ENCODE measurements at places on chromosomes 3 and 15. TPM values are rescaled to one million over a fixed set of nuclear protein-coding genes. Genes with fewer than 3 reads are reported as not detected.
A peak's percentile ranks its signal among the peaks of the same experiment; 100 is the strongest.

Gene KPNA1
- polyA plus RNA-seq = 123 TPM

- DNase-seq = no peak
These were observed 198.4 kb downstream of the KCNH8 start for GRCh38 chr3:19346759-19347158.

GRCh38 chr15:48144889-48145288 lies 24.1 kb downstream of the SLC24A5 start:
- no peak for DNase-seq

DNA sequence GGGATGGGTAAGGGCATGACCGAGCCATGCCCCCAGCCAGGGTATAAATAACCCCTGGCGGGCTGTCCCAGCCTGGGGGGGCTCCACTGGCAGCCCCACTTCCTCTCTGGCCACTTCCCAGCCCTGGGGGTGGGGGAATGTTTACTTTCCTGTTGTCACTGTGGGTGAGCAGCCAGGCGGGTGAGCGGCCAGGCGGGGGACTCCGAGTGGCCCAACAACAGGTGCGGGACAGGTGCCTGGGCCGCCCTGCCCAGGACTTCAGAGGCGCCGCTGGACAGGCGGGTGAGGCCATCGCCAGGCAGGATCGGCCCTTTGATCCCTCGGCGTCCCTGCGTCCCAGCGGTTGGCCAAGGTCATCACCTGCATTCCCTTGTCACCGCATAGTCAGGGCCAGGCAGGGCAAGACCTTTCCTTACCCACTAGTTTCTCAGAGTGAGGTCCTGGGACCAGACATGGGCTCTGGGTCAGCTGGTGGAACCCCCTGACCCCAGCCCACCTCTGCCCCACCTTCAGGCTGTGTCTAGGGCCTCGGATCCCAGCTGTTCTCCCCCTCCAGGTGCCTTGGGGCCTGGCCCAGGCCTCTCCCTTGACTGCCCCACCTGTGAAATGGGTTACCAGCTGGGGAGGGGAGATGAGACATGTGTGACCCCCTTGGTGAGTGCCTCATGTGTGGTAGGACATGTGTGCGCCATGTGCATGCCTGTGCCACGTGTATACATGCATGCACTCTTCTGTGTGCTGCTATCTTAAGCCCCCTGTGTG lies 16.6 kb downstream of the SEMA3F start:
- peak; percentile 50 for DNase-seq

GRCh38 chr3:171347301-171348039 lies 112.7 kb downstream of the TNIK start:
- no peak for DNase-seq

DNA sequence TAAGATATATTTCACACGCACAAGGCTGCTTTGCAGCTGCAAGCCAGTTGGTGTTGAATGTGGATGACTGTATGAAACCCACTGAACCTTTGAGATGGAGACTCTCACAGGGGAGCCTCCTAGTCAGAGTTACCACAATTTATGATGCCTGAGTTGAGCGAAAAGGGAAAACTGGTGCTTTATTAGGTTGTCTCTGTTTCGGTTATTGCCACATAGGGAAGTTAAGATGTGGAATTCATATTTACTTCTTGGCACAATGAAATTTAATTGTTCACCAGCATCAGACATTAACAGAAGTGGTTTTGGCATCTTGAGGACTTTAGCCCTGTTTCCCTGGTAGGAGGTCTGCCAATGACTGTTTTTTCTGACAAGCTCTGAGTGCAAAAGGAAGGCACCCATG lies 358.2 kb downstream of the SQOR start:
- no peak for DNase-seq

Gene C2CD4B
- 3.6 TPM for polyA plus RNA-seq

DNA sequence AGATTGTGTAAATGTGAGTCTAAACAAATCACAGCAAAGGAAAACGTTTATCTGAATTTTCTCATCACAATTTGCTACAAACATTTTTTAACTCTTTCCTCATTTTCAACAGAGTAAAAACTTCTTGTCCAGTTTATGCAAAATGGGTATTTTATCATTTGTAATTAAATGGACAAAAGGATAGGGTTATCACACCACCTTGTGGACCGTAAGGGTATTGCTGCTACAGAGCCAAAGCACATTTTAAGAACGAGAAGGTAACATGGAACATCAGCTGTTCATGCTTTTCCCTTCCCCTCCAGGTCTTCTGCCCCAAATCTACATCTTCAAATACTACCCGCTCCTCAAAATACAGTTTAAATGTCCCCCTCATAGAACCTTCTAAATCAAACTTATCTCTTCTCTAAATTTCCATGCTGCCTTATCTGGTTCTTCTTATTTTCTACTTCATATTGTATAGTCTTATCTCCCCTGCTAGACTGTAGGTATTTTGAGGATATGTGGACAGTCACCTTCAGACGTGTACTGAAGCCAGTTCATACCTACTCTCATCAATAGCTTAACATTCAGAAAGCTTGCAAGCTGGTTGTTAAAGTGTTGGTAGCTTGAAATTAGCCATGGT lies 12.8 kb upstream of the SETMAR start:
- DNase-seq = peak; percentile 51

Gene INSYN1
- polyA plus RNA-seq = 10.3 TPM

DNA sequence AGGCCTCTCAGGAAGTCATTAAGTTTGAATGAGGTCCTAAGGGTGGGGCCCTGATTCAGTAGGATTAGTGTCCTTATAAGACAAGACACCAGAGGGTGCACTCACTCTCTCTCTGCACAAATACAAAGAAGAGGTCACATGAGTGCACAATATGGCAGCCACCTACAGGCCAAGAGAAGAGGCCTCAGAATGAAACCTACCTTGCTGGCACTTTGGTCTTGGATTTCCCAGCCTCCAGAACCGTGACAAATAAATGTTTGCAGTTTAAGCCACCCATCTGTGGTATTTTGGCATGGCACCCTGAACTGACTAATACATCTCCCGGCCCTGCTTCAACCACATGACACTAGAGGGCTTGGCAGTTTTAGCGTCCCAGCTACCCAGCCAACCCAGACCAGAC lies 73.9 kb upstream of the CHRNB4 start:
- no peak for DNase-seq

Gene PLA2G4B
- 26.4 TPM for polyA plus RNA-seq

Gene LXN
- polyA plus RNA-seq = 23.5 TPM

Gene CCDC39
- not detected for polyA plus RNA-seq

DNA sequence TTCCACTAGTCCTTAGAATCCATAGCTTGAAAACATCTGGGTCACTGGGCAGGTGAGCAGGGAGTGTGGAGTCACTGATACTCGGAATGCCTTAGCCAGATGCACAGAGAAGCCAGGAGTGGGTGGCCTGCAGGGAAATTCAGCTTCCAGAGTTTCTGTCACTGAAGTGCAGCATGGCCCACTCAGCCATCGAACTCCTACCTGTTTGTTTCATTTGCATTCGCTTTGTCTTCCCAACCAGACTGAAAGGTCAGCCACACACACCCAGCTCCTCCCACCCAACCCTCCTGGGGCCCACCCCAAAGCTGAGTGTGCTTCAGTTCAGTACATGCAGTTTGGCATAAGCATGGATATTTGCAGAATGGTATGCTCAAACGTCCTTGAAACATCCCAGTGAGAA lies 124.5 kb upstream of the ATP10A start:
- no peak for DNase-seq

DNA sequence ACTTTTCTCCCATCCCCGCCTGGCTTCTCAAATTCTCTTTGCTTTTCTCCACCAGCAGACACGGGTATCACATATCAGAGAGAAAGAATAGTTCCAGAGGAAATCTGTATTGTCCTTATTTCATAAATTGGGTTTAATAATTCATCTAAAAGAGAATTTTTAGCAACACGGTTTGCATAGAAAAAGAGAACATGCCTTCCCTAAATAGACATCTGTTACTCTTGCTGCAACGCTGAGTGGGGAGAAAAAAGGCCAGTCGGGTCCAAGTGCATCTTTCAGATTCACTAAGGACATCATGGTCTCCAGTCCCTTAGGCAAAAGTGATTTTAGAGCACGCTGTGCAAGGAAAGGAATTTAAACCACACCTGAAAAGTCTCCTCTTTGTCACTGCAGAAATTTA lies 201.3 kb downstream of the ABHD5 start:
- no peak for DNase-seq

- DNase-seq = no peak
These were observed 188.3 kb downstream of the PLCH1 start for GRCh38 chr3:155556531-155556930.

Gene TMEM87A
- 20.1 TPM for polyA plus RNA-seq

DNA sequence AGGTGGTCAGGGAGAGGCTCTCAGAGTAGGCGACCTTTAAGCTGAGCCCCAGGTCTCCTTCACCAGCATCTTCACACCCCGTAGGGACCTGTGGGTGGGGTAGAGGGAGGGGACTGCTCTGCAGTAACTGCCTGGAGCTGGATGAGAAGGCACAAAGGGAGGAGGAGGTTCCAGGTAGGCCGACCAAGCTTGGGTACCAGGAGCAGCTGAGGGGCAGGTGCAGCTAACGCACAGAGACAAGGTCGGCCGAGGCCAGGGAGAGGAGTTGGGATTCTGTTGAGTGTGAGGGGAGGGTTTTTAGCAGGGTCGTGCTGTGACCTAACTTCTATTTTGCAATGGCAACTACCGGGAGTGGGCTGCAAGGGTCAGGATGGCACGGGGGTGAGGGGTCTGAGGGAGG lies 5.9 kb upstream of the GRIP2 start:
- no peak for DNase-seq

DNA sequence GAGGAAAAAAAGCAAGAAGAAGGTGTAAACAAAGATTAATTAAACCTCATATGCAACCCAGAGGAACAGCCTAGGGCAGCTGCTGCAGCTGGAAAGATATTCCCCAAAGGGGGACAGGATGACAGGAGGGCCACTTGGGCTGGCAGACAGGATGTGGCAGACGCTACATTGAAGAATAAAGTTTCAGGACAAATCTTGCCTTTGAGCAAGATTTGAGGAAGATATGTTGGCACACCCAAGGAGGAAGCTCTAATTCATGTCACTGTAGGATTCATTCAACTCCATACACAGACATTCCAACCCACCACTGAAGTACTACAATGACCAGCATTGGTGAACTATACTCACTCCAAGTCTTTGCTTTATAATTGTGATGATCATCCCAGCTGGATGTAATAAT lies 504.0 kb downstream of the SHQ1 start:
- DNase-seq = no peak

Gene LCTL
- 0.03 TPM for polyA plus RNA-seq

Gene GLT8D1
- 52.5 TPM for polyA plus RNA-seq

DNA sequence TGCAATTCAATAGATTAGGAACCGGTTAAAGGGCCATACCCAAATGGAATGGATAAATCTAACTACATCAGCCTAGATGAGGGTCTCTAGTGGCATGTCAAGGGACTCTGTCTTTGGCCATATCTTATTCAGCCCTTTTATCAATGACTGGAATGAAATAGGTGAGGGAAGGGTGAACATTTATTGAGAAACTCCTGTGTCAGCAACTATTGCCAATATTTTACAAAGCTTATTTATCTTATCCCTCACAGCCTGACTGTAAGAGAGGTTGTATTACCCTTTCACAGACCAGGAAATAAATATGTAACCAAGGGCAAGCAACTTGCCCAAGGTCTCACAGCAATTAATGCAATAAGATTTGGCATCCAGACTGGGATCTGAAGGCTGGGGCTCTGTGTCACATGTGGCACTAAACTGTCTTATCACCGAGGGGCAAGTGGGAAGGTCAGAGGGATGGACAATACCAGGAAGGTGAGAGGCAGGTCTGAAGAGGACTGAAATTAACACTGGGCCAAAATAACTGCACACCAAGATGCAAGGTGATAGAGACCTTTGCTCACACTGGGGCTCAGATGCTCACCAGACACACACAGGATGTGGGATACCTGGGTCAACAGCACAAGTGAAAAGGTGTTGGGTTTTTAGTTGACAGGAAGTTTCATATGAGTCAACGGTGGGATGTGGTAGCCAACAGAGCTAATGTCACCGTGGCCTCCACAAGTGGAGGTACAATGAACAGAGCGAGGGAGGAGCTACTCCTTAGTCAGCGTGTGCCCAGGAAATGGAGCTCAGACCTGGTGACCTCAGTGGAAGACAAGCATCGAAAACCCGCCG lies 261.3 kb downstream of the RPLP1 start:
- no peak for DNase-seq

DNA sequence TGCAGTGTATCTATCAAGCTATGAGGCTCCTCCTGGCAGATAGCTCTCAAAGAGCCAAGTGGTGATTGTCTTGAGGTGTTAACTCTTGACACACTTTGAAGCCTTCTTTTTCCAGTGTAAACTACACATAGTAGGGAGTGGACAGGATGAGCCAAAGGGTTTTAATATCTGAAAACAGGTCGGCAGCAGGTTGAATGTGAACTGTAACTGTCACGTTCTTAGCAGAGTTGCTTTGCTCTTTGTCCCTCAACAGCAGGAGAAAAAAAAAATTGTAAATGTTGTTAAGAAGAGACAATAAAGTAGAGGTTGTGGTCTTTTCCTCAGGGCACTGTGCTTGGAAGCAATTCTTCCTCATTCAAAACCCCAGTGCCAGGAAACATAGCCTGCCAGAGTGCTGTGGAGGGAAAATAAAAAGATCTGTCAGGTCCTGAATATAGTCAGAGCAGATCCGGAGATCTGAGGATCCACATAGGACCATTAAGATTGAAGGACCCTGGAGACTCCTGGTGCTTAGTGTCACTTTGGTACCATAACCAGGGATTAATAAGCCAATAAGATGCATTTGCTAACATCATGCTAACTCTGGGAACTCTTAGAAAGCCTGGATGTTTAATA lies 229.7 kb downstream of the NAALADL2 start:
- DNase-seq = no peak

- DNase-seq = no peak
These were observed 223.6 kb downstream of the WDR72 start for GRCh38 chr15:53535886-53536285.

Gene ITIH1
- polyA plus RNA-seq = 0.34 TPM

Gene PAK6
- polyA plus RNA-seq = 4.9 TPM

Gene GOLGA8K
- 0.22 TPM for polyA plus RNA-seq

DNA sequence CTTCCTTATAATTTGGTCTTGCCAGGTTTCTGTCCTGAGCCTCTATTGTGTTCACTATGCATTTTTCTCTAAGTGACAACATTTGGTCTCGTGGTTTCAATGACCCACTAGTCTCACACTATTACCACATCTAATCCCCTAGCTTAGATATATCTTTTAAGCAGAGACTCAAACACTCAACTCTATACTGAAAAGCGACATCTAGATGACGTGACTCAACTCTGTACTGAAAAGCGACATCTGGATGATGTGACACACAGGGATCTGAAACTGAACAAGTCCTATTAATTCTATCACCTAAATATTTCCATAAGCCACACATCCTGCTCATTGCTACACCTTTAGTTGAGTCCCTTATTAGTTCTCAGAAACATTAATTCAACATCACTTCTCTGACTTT lies 141.7 kb upstream of the MBNL1 start:
- DNase-seq = no peak

Gene SKIC8
- polyA plus RNA-seq = 51.3 TPM
